NCI-H187 treated with DMSO at 0.1 percent for 48 hours (cell line): ENCODE measurements at places on chromosomes 13 and 19.

DNA sequence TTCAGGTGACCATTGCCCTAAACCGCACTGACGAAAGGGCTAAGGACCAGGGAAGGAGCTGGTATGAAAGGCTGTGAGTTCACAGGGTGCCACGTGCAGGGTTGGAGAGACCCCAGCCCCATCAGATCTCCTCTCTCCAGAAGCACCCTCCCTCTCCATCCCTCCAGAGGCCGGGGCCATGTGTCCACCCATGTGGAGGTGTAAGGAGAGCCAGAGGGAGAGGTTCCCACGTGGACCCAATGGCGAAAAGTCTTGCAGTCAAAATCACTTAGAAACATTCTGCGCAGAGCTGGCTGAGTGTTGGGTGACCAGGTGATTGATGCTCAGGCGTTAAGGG, 168.3 kb downstream of the COL4A1 start:
- DNase-seq: no peak

- DNase-seq: no peak
Measured at GRCh38 chr19:49809160-49809940, 3.7 kb downstream of the FUZ start.

- DNase-seq: no peak
Measured at GRCh38 chr19:15948223-15949058, at the start of gene OR10H4. TSS of gene OR10H4 (plus strand) at chr19:15949008. CDS start at chr19:15949008, 0 bp downstream.

GRCh38 chr13:104657196-104657595, 1591.0 kb upstream of the SLC10A2 start:
- no peak for DNase-seq

DNA sequence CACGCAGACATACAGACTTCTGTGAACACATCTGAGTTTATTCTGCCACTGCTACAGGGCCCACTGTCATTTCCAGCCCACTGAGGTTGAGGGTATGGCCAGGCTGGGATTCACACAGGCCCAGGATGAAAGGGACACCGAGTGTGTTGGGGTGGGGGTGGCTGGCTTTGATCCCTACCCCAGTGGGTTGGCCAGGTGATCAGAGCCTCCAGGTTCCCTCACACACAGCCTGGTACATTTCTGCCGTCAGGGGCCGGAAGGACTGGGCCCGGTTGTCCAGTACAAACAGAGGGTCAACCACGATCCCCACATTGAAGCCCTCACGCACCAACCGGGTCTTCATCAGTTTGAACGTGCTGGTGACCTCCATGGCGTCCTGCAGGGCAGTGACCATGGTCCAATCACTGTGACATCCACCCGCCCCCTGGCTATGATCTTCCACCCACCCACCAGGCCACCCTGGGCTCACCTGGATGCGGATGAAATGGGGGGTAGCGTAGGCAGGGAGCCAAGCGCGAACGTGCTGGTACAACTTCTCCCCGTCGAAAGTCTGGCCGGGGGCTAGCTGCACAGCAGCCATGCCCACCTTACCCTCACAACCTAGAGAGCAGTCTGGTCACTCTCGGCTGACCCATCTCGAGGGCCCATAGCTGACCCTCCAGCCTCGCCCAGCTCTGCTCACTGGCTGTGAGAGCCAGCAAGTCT, 13.3 kb downstream of the SLC27A5 start:
- no peak for DNase-seq

GRCh38 chr13:110433014-110433413, 125.9 kb downstream of the COL4A2 start:
- no peak for DNase-seq

- DNase-seq: no peak
Measured at GRCh38 chr19:42068361-42068755, 1.6 kb downstream of the GRIK5 start.

DNA sequence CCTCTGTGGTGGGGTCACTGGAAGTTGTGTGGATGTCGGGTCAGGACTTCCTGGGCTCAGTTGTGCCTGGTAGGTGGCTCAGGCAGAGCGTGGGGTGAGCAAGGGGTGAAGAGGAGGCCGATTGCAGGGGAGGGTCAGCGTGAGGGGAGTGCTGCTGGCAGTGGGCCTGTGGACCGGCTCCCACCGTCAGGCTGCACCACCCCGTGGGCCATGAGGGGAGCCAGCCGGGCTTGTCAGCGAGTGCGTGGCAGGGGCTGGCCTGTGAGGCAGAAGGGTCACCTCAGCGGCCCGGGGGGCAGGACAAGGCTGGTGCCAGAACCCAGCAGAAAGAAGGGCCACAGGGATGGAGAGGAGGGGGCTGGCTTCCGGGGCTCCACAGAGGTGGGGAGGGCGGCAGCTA, 13.3 kb downstream of the RAB8A start:
- no peak for DNase-seq

DNA sequence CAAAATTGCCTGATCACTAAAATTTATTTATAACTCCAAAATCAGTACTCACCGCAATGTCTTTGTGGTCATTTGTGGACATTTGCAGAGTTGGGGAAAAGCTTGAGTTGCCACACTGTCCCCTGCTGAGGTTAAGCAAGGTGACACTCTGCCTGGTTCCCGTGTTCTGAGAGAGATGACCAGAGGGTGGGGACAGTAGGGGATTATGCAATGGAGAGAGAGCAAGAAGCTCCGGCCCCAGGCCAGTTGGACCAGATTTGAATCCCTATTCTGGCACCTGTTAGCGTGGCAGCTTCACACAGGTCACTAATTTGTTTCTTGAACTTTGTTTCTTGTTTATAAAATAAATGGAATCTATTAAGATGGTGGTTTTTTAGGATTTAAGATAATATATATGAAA, 17.8 kb downstream of the ERCC5 start:
- no peak for DNase-seq

- no peak for DNase-seq
Measured at GRCh38 chr19:41189425-41190065, 3.5 kb upstream of the CYP2S1 start.

GRCh38 chr13:45325806-45326205, 15.2 kb downstream of the TPT1 start:
- DNase-seq: no peak
